Omental fat pad (tissue), 4 donors: ENCODE measurements at places on chromosomes 16 and 17. TPM values are rescaled to one million over a fixed set of nuclear protein-coding genes. Genes with fewer than 3 reads are reported as not detected.

Gene NPIPA2
- not detected for total RNA-seq

Gene BAIAP2
- total RNA-seq = 42.8 TPM

Gene SLFN12
- total RNA-seq = 9.0 TPM

Gene TEX19
- not detected for total RNA-seq

Gene CIITA
- 13.7 TPM for total RNA-seq

Gene DNAAF1
- 0.28 TPM for total RNA-seq

Gene KRTAP4-9
- total RNA-seq = not detected

Gene SUMO2
- total RNA-seq = 57.4 TPM

Gene TGFB1I1
- 16.3 TPM for total RNA-seq

Gene NPW
- total RNA-seq = not detected

Gene CLN3
- total RNA-seq = 20.1 TPM

Gene DNAH9
- 2.2 TPM for total RNA-seq

Gene CEP295NL
- total RNA-seq = 2.9 TPM

Gene PPM1E
- total RNA-seq = 0.46 TPM

Gene BRICD5
- total RNA-seq = 1.5 TPM

Gene SRCIN1
- total RNA-seq = 5.6 TPM

Gene RHBDL3
- 0.31 TPM for total RNA-seq

Gene MAP3K14
- total RNA-seq = 15.9 TPM

Gene PRR35
- total RNA-seq = not detected

Gene GRB2
- 98.0 TPM for total RNA-seq

Gene LDHD
- 15.5 TPM for total RNA-seq

Gene NT5M
- 3.5 TPM for total RNA-seq

Gene P2RX1
- total RNA-seq = 2.4 TPM

Gene KRT33B
- total RNA-seq = not detected

Gene TBC1D3I
- total RNA-seq = not detected

Gene NGFR
- 36.7 TPM for total RNA-seq

Gene MKS1
- 3.7 TPM for total RNA-seq

Gene HOXB3
- total RNA-seq = 15.9 TPM

Gene OTOA
- 1.2 TPM for total RNA-seq

Gene TOP2A
- 3.3 TPM for total RNA-seq

Gene NLRC3
- total RNA-seq = 0.65 TPM

Gene NLRP1
- 26.1 TPM for total RNA-seq

Gene CTRL
- 0.65 TPM for total RNA-seq

Gene ZNF469
- total RNA-seq = 1.1 TPM

Gene SCNN1G
- total RNA-seq = not detected

Gene KCNJ2
- total RNA-seq = 9.5 TPM

Gene TOX3
- total RNA-seq = not detected

Gene GPR139
- not detected for total RNA-seq

Gene PERCC1
- total RNA-seq = not detected

Gene UNC13D
- 3.2 TPM for total RNA-seq

Gene TRIM72
- not detected for total RNA-seq

Gene MFAP4
- 79.0 TPM for total RNA-seq

Gene KIF18B
- not detected for total RNA-seq

Gene TPSAB1
- 86.2 TPM for total RNA-seq

Gene SLC7A6OS
- total RNA-seq = 19.7 TPM

Gene GPRC5C
- 13.1 TPM for total RNA-seq
